ENCODE measurements at places on chromosomes 13 and 19.

- DNase-seq: no peak
These were observed 49.3 kb upstream of the IL17D start for GRCh38 chr13:20654156-20654555.

DNA sequence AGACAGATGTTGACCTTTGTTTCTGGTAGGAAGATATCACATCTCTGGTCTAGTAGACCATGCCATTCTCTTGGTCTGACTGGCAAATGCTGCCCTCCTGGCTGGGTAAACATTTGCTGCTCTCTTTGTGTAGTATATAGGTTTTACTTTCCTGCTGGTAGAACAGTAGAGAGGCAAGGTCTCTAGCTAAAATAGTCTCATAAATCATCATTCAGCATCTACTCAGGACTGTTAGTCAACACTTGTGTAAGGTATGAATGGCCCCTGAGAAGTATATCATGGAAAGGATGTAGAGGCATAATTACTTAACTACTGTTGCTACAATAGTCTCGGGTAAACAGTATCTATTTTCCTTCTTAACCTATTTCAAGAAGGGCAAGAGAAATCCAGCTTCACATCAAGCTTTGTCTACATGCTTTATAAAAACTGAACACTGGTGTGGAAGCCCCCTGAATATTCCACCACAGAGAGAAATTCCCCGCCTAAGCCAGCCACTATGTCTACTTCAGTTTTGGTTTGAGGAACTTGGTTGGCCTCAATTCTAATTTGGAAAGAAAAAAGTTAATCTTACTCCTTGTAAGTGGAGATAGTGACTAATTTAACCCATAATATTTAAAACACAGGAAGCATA lies 18.4 kb upstream of the MYCBP2 start:
- peak; percentile 20 for DNase-seq

DNA sequence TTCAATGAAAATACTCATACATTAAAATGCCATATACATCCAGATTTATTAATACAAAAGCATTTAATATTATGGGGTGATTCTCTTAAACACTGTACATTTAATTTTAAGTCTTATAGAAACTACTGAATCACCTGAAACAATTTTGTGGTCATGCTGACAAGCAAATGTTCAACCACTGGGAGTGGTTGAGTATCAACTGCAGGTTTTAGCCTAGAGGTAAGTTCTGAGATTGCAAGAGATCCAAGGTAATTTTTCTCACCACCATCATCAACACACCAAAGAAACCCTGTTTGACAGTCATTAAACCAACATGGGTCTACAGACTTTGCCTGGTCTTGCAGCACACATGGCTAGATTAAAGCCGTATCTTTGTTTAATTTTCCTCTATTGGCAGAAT lies 196.3 kb downstream of the LHFPL6 start:
- DNase-seq: no peak

DNA sequence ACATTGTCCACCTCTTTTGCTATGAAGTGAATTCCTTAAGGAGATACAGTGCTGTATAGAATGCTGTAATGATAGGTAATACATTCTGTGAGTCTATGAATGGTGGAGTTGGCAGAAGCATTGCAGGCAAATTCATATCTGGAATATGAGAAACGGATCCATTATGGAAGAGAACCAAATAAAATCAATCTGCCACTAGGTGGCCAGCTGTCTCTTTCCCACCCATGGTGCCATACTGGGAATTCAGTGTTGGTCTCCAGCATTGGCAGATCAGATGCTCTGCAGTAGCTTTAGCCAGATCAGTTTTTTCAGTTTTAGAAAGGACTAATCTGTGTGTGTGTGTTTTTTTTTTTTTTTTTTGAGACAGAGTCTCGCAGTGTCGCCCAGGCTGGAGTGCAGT lies 27.6 kb downstream of the DNAJC3 start:
- DNase-seq: no peak

DNA sequence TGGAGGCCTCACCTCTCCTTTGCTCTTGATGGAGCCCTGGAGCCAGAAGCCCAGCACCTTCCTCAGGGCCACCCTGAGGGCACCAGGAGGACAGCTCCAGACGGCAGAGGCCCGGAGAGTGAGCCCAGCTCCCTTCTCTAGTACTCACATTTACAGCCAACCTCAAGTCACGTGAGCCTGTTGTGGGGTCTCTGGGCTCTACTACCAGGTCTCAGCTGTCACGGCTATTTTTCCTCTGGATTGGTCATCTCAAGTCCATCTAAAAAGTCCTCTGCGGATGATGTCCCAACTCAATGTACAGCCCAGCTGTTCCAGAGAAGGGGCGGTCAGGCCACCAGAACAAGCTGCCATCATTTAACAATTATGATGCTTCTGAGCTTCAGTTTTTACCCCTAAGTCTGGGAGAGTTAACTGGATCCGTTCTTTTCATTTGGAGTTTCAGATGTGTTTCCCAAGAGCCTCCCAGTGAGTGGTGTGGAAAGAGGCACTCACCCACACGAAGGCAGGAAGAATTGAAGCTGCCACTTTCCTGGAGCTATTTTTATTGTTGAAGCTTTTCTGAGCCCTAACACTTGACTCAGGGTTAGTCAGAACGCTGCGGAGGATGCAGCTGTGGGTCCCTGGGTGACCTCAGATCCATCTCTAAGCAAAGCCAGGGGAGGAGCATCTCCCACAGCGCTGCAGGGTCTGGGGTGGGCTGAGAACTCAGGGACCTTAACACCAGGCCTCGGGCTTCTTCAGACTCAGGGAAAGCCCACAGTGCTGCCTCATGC lies 143.5 kb upstream of the UBL3 start:
- no peak for DNase-seq

DNA sequence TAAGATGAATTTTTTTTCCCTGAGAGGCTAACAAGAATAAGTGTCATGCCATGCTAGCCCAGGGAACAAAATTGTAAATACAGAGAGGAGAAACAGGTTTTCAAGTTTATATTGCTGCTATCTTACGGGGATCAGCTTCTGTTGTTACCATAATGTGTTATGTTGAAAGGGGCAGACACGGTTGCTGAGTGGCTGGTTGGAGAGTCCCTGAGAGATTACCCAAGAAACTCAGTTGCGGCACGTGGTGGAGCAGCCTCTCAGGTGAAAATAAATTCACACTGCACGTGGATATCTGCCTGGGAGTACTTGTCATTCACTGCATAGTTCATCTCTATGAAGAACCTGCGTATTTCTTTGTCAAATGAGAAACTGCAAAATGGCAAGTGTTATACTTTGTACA lies 293.6 kb downstream of the TDRD3 start:
- no peak for DNase-seq

DNA sequence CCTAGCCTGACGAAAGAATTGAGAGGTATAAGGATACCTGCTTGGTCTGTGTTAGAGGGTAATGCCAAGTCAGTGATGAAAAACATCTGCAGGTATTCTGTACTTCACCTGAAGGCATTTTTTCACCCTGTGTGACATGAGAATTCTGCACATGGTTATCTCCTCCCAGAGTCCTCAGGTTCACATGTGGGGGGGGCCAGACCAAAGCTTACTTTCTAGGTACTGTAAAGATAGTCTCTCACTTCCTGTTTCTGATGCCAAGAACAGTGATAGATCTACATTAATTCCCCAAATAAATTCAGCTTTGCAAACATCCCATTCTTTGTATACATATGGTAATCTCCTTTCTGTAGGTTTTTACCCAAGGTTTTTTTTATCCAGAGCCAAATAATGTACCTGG lies 53.4 kb downstream of the GPC6 start:
- no peak for DNase-seq

- no peak for DNase-seq
These were observed 1827.0 kb upstream of the MIR17HG start for GRCh38 chr13:89520468-89520867.

DNA sequence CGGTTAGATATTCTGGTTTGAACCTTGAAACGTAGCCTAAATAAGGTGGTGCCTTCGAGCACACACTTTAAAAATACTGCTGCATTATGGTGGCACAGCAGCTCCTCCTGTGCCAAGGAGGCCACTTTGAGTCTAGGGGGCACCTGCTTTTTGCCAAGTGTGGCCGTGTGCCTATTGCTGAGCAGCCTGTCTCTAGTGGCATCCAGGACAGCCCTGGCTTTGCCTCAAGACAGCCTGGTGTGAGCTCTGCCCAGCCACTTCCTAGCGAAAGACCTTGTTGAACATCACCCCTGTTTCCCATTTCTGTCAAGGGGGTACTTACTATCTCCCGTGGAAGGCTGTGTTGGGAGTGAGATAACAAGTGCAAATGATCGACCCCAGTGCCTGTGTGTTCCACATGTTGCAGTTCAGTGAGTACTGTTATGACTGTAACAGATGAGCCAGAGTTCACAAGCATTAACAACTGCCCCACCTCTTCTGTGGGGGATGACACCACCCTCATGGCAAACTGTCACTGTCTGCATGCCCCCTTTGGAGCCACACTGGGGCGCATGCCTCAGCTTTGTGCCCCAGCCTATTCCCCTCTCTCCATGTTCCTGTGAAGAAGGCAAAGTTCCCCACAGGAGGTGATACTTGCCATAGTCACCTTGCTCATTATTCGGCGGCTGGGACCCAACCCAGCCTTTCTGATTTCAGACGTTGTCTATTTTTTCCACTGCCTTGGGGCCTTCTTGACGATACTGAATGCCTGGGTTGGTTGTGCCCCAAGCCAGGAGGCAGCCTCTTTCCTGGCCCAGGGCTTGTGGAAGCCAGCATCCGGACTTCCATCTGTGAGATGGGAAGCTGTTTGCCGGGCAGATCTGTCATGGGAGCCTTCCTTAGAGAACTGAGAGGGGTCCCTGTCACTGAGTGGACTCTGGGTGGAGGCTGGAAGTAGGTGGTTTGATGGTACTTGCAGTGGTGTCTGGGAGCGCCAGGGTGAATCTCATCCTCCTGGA lies 5.4 kb downstream of the GATAD2A start:
- DNase-seq: no peak

- no peak for DNase-seq
These were observed 37.3 kb downstream of the ITGBL1 start for GRCh38 chr13:101489643-101490405.

DNA sequence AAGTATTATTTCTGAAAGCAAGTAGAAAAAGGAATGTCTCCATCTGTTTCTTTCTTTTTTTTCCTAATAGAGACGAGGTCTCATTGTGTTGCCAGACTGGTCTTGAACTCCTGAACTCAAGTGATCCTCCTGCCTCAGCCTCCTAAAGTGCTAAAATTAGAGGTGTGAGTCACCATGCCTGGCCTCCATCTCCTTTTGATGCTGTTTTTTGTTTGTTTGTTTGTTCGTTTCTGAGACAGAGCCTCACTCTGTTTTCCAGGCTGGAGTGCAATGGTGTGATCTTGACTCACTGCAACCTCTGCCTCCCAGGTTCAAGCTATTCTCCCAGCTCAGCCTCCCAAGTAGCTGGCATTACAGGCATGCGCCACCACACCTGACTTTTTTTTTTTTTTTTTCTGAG lies 14.5 kb upstream of the ABCC4 start:
- no peak for DNase-seq

DNA sequence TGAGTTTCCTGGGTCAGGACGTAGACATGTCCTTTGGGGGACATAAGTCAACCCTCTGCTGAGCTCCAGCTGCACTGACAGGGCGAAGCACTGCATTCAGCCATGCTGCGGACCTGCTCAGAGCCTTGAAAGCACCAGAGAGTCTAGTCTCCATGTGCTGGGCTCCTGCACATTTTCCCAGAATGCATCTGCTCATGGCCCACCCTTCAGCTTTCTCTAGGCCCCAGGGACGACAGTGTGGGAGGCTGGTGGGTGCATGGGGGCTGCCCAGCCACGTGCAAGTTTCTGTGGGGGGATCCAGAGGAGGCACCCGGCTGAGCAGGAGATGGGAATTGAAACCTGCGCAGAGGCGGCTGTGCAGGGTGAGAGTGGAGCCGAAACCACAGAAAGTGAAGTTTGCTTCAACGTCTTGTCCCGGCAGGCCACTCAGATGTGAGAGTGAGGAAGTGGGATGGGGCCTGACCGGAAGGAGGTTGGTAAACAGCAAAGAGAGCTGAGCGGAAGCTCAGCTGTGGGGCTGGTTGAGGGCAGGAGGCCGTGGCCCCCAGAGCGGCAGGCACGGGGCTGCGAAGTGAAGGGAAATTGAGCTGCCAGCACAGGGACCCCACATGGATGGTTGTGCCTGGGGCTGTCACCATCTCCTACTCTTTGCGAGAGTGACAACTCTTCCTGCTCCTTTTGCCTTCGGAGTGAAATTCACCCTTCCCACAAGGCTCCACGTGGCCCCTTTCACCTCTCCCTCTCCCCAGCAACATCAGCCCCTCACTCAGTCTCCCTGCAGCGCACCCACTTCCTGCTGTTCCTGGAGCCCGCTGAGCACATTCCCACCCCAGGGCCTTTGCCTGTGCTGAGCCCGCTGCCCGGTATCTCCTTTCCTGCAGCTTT lies 11.8 kb downstream of the PGLS start:
- no peak for DNase-seq

DNA sequence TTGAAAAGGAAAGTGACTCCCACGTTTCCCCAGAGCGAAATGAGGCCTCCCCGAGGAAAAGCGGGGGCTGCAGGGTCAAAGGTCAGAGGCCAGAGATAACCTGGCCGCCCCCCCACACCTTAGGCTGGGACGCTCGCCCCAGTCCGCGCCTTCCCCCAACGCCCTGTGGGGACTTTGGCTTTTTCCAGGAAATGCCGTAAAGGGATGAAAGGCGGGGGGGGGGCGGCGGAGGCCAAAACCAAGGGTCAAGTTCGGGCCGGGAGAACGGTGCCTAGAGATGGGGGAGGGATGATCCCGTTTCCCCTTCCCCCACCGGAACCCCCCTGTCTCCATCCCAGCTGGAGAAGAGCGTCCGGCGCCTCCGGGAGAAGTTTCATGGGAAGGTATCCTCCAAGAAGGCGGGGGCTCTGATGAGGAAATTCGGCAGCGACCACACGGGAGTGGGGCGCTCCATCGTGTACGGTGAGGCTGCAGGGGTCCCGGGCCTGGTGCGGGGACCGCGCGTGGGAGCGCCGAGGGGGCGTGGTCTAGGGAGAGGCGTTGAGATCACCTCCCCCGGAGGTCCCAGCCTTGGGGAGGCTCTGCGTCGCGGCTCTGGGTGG lies 575 bp downstream of the SHFL start:
- DNase-seq: no peak

GRCh38 chr19:50040967-50041366 lies 15.2 kb downstream of the ZNF473 start:
- no peak for DNase-seq

DNA sequence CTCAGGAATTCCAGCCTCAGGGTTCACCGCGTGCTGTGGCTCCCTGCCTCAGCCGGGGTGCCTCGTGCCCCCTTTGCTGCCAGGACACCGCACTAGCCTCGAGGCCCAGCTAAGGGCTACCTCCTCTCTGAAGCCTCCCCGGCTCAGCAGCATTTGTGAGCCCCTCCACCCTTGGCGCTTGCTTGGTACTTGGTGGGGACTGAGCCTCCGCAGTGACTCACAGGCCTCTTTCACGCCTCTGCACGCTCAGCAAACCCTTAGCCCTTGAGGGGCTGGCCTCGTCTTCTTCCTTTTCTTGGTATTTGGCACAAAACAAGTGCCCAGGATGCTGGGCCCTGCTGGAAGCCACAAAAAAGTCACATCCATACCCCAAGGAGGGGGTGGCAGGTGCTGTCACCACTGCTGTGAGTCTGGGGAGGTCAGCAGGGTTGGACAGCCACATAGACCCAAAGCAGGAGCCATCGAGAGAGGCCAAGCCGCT lies 85.4 kb upstream of the TM9SF2 start:
- no peak for DNase-seq

Measured in NCI-H2081 (cell line).